ENCODE measurements at places on chromosomes 3 and 15.

DNA sequence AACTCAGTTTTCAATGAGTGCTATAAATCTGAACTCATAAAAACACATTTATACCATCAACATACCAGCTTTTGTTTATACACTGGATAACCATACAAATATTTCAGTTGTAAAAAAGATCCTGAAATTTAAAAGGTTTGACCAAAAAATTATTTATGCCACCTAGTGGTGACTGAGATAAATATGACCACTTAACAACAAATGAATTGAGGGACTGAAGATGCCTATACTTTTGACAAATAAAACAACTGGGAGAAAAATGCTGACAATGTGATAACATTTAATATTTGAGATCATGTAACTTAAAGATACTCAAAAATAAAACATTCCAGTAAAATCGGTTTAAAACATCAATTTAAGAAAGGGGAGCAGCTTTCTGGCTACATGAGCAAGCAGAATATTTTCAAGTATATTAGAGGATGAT is 30.4 kb downstream of the ATG3 start:
- DNase-seq = peak; percentile 9

- no peak for DNase-seq
Observed at GRCh38 chr15:61084472-61084871, 144.6 kb downstream of the RORA start.

- no peak for DNase-seq
Observed at GRCh38 chr3:188207941-188208515, 54.1 kb downstream of the LPP start.

DNA sequence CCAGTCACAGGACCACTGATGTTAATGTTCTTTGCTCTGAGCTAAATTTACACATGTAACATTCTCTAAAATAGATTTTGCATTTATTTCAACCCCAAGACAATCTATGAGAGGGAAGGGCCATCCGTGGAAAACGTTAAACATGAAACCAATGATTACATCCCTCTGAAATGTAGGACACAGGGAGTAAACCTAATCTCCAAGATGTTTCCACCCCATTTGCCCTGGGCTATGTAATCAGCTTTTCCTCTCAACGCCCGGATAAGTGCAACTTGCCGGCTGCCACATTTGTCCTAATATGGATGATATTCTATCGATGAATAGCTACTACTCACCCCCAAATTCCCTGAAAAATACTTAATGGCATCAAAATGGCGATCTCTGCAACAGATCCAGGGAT is 6.4 kb upstream of the FMN1 start:
- no peak for DNase-seq

GRCh38 chr3:46468753-46469600 is 4.3 kb upstream of the LTF start:
- DNase-seq = no peak

DNA sequence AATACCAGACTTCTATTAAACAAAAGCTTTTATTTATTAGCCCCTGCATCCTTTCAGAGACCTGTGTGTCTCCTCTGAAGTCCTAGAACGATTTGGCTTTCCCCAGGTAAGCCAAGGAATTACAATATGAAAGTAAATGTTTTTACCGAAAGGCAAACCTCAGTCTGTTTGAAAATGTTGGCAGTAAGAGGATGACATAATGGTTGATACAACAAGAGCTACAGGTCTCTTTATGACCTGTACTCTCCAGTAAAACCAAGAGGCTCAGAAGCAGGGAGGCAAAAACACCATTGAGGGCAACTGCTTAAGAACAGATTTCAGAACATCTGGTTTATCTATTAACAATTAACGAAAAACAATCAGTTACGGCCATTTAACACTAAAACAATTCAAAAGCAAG is 107.8 kb downstream of the ADAM10 start:
- DNase-seq = no peak
